ENCODE measurements at places on chromosomes 7 and 10. TPM values are rescaled to one million over a fixed set of nuclear protein-coding genes. Genes with fewer than 3 reads are reported as not detected.
A peak's percentile ranks its signal among the peaks of the same experiment; 100 is the strongest.

DNA sequence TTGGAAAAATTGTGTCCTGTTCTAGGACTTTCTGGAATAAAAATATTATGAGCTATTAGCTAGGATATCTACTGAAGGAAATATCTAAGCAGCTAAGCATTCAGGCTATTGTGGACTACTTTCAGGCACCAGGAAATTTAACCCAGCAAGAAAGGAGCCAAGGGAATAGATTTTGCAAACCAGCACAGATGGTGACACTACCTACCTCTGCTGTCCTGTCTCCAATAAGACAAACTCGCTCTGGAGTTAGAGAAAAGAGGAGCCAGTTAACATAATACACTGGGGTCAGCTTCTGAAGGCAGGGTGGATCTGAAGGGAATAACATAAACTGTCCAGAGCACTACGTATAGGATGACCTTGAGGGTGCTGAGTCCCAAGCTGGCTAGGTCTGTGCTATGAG lies 223.7 kb upstream of the PRSS58 start:
- no peak overlapping the region for H3K27ac ChIP-seq
- peaks cover 4% of the 10 kb centered on the region for H3K4me1 ChIP-seq
- no peak for DNase-seq

DNA sequence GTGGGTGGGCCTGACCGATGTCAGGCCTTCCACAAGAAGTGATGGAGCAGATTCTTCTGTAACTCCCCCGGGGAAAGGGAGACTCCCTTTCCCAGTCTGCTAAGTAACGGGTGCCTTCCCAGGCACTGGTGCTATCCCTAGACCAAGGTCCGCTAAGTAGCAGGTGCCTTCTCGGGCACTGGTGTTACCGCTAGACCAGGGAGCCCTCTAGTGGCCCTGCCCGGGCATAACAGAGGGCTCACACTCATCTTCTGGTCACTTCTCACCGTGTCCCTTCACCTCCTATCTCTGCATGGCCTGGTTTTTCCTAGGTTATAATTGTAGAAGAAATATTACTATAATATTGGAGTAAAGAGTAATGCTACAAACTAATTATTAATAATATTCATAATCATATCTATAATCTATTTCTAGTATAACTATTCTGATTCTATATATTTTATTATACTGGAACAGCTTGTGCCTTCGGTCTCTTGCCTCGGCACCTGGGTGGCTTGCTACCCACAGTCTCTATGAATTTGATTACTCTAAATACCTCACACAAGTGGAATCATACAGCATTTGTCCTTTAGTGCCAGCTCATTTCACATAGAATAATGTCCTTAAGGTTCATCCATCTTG lies 1378.7 kb downstream of the XPNPEP1 start:
- H3K27me3 ChIP-seq = no peaks in the 10 kb centered on the region
- no peak overlapping the region for H3K4me3 ChIP-seq
- no peaks in the 10 kb centered on the region for H3K36me3 ChIP-seq
- peak; percentile 9 for DNase-seq
- no peaks in the 10 kb centered on the region for H3K4me1 ChIP-seq

DNA sequence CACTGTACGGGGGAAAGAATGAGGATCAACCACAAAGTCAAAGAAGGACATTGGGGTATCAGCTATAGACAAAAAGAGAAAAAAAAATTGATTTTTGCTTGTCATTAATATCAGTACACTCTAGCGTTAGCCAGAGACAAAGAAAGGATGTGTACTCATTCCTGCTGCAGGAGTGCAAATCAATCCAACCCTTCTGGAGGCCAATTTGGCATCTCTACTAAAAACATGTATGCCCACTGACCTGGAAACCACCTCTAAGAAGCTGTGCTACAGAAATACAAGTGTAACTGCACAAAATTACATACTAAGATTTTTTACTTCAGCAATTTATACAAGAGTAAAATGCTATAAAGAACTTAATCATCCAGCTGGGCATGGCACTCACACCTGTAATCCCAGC lies 13.6 kb downstream of the NSMCE4A start:
- peak; percentile 82 for DNase-seq
- no peak overlapping the region for H3K4me3 ChIP-seq
- H3K36me3 ChIP-seq = peaks cover 8% of the 10 kb centered on the region
- peaks cover 10% of the 10 kb centered on the region for H3K4me1 ChIP-seq

- DNase-seq = peak; percentile 40
- no peaks in the 10 kb centered on the region for H3K27me3 ChIP-seq
- no peaks in the 10 kb centered on the region for H3K36me3 ChIP-seq
- peak overlapping the region; percentile 96 for H3K4me3 ChIP-seq
- peaks cover 21% of the 10 kb centered on the region for H3K4me1 ChIP-seq
- H3K27ac ChIP-seq = peak overlapping the region; percentile 83
These were observed 886 bp downstream of the NSUN6 start for GRCh38 chr10:18650404-18650997.

The C10orf67 gene
- total RNA-seq = not detected

All from endothelial cell of umbilical vein (primary cell).